ENCODE measurements at places on chromosomes 7 and 10. TPM values are rescaled to one million over a fixed set of nuclear protein-coding genes. Genes with fewer than 3 reads are reported as not detected.
A peak's percentile ranks its signal among the peaks of the same experiment; 100 is the strongest.

- no peaks in the 10 kb centered on the region for H3K36me3 ChIP-seq
- no peak overlapping the region for H3K4me3 ChIP-seq
- H3K4me1 ChIP-seq, result no peaks in the 10 kb centered on the region
Measured at GRCh38 chr7:93249491-93250148, 17.5 kb downstream of the VPS50 start.

DNA sequence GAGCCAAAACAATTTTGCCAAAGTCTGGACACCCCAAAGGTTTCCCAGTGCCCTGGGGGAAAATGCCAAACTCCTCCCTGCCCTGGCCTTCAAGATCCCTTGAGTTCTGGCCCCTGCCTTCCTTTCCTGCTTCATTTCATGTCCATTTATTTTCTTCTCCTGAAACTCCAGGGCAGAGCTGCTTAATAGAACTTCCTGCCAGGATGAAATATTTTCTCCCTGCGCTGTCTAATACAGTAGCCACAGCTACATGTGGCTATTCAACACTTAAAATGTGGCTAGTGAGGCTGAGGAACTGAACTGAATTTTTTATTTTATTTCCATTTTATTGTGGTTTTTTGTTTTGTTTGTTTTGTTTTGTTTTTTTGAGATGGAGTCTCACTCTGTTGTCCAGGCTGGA is 49.6 kb downstream of the COL13A1 start:
- no peaks in the 10 kb centered on the region for H3K27me3 ChIP-seq
- peaks cover 22% of the 10 kb centered on the region for H3K4me1 ChIP-seq
- H3K4me3 ChIP-seq, result no peak overlapping the region
- DNase-seq, result peak; percentile 53

- no peak for DNase-seq
- no peak overlapping the region for H3K27ac ChIP-seq
- no peaks in the 10 kb centered on the region for H3K4me1 ChIP-seq
- H3K36me3 ChIP-seq, result no peaks in the 10 kb centered on the region
Measured at GRCh38 chr10:71150796-71151195, 61.6 kb upstream of the UNC5B start.

GRCh38 chr7:132400561-132401142 is 175.6 kb downstream of the PLXNA4 start:
- DNase-seq, result no peak
- H3K4me3 ChIP-seq, result no peak overlapping the region
- no peaks in the 10 kb centered on the region for H3K27me3 ChIP-seq

- H3K4me1 ChIP-seq, result no peaks in the 10 kb centered on the region
- H3K36me3 ChIP-seq, result no peaks in the 10 kb centered on the region
- DNase-seq, result no peak
- no peaks in the 10 kb centered on the region for H3K27me3 ChIP-seq
Measured at GRCh38 chr10:61151059-61151458, 207.1 kb upstream of the RHOBTB1 start.

MOGAT3 gene
- not detected for total RNA-seq

PGAM2 gene
- 0.70 TPM for total RNA-seq

CPN1 gene
- not detected for total RNA-seq

PRSS37 gene
- not detected for total RNA-seq

All from astrocyte (in vitro differentiated cells and primary cell).